ENCODE measurements at places on chromosomes 6 and 20.

DNA sequence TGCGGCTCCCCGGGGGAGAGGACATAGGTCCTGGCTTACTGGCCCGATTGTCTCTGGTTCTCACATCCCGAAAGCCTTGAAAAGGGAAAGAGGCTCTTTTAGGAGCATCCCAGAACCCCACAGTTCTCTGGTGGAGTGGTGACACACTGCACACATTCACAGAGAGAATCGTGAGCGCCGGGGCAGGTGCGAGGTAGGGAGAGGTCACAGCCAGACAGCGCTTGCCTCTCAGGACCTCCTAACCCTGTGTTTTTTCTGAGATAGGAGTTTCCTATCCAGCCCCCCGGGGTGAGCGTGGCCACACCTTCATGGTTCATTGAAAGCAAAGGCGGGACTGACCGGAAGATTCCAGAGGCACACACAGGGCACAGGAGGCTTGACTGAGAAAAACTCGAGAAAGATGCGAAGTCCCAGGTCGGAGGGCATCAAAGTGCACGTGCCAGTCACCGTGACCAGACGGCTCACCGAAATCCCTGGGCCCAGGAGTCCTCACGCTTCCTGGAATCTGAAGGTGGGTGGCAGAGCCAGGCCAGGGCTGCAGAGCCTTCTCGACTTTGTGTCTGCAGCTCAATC is 46.5 kb upstream of the FRMD1 start:
- no peak for DNase-seq

DNA sequence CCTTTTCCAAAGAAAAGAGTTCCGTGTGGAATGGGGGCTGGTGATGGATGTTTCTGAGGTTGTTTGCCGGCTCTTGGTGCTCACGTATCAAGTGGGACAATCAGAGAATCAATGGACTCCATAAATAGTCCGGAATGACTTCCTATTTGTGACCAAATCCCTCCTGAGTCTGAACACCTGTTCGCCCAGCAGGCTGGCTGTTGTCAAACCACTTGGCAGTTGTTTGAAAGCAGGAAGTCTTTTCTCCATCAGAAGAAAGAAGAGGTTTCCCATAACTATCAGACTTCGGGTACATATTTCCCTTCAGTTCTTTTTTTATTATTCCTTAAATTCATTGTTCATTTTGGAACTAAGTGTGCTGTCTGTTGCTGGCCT is 154.7 kb upstream of the RIN2 start:
- DNase-seq: no peak

- no peak for DNase-seq
Observed at GRCh38 chr20:49925901-49926454, 10.2 kb upstream of the RNF114 start.

- DNase-seq: no peak
Observed at GRCh38 chr6:1027109-1027794, 284.6 kb upstream of the FOXQ1 start.

DNA sequence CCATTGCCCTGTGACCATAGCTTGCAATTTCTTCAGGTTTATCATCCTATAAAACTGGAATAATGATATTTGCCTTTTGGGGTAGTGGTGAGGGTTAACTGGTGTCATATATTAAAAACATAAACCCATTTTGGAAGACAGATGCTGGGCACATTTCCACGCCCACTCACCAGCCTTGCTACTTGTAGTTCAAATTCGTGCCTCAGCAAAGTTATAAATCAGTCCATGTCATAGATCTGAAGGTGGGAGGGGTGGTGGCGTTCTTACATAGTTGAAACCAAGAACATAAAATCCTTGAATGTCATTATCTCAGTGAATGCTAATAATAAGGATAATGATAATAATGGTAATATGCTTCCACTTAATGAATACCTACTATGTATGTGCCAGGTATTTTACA is 9.4 kb upstream of the ELMO2 start:
- no peak for DNase-seq
